Glutamatergic neuron (in vitro differentiated cells): ENCODE measurements at places on chromosomes 6 and 20. TPM values are rescaled to one million over a fixed set of nuclear protein-coding genes. Genes with fewer than 3 reads are reported as not detected.

The NAPB gene
- 74.1 TPM for total RNA-seq

DNA sequence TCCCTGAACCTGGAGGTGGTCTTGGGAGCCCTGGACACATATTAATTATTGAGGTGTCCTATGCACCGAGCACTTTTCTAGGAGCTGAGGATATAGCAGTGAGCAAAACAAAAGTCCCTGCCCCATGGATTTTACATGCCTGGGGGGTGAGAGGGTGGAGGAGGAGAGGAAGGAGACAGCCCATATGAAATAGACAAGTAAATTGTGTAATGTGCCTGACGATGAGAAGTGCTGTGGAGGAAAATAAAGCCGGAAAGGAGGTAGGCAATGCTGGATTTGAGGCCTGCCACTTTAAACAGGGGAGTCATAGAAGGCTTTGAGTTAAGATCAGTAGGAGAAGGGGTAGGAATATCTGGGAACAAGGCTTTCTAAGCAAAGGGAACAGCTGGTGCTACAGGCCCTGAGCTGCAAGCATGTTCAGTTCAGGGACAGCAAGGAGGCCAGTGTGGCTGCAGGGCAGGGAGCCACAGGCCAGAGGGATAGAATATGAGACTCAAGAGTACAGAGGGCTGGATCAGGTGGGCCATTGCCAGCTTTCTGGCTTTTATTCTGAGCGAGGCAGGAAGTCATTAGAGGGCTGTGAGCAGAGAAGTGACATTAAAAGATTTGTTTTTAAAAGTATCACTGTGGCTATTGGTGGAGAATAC is 19.1 kb upstream of the MYLIP start:
- DNase-seq: no peak

- DNase-seq: no peak
These were observed 44.9 kb downstream of the SNX9 start for GRCh38 chr6:157867981-157868380.

DNA sequence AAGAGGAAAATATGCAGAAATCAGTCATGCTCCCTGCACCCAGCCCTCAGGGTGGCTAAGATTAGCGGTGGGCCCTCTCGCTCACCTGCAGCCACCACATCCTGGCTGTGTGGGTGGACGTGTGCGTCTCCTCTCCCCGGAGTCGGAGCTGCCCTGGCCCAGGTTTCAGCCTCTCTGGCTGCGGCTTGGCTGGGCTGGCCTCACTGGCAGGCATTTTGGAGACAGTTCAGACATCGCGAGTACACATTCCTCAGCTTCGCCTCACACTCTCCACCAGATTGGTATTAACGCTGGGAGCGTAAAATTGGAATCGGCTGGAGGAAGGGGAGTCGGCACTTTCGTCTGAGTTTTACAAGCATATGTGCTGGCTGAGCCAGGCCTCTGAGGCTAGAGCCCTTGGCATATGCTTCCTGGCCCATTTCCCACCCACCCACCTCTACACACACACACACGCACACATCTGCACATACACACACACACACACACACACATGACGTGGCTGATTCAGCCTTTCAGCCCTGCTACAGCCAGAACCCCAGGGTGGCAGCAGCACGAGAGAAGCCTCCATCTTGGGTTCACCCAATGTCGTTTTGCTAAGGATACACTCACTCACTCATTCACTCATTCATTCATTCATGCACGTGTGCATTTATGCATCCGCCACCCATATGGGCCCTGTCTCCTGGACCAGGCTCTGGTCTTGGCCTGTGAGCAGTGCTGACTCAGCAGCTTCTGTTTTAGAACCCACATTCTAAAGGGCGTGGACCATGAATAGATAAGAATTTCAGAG is 42.9 kb downstream of the BCAS4 start:
- no peak for DNase-seq

DNA sequence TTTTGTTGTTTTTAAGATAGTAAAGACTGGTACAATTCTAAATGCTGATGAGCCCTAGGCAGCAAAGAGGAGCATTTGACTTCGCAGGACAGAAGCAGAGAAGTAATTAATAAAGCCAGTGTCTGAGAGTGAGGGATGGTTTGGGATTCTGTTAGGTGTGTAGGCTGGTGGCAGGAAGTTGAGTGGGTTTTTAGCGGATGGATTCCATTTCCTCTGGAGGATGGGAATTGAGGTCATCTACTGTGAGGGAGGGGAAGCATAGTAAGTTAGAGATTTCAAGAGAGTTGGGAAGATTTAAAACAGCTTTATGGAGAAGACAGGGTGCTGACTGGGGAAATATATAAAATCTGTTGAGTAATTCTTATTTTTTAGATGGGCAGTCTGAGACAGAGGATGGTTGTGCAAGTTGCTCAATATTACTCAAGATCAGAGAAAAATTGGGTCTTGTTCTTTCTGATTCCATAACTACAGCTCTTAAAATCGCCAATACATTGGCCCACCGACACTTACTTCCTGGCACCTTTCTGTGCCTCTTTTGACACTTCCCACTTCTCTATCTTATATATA is 48.8 kb downstream of the PRL start:
- no peak for DNase-seq

- DNase-seq: peak; percentile 64
These were observed 1.0 kb downstream of the AFDN start for GRCh38 chr6:167827583-167828324.

DNA sequence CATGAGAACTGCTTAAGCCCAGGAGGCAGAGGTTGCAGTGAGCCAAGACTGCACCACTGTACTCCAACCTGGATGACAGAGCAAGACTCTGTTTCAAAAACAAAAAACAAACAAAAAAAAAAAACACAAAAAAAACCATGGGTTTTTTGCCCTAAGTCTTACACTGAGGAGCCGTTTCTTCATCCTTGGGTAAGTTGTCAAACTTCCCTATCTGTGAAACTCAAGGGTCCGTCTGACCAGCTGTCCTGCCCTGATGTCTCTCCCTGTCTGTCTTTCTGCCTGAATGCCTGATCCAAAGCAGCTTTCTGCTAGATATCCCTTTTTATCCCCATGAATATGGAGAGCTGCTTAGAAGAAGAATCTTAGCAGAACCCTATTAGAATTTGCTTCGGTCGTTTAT is 41.3 kb upstream of the CLDN20 start:
- DNase-seq: no peak

- no peak for DNase-seq
These were observed 3.6 kb downstream of the PPP1R10 start for GRCh38 chr6:30613251-30614043.

- no peak for DNase-seq
These were observed 49.5 kb upstream of the PCSK2 start for GRCh38 chr20:17177341-17177740.

The SPATS1 gene
- total RNA-seq: not detected

- no peak for DNase-seq
These were observed 10.1 kb upstream of the BTBD3 start for GRCh38 chr20:11907621-11908020.

GRCh38 chr6:138404666-138405337 is 779 bp downstream of the HEBP2 start:
- peak; percentile 26 for DNase-seq

The TAGAP gene
- not detected for total RNA-seq

DNA sequence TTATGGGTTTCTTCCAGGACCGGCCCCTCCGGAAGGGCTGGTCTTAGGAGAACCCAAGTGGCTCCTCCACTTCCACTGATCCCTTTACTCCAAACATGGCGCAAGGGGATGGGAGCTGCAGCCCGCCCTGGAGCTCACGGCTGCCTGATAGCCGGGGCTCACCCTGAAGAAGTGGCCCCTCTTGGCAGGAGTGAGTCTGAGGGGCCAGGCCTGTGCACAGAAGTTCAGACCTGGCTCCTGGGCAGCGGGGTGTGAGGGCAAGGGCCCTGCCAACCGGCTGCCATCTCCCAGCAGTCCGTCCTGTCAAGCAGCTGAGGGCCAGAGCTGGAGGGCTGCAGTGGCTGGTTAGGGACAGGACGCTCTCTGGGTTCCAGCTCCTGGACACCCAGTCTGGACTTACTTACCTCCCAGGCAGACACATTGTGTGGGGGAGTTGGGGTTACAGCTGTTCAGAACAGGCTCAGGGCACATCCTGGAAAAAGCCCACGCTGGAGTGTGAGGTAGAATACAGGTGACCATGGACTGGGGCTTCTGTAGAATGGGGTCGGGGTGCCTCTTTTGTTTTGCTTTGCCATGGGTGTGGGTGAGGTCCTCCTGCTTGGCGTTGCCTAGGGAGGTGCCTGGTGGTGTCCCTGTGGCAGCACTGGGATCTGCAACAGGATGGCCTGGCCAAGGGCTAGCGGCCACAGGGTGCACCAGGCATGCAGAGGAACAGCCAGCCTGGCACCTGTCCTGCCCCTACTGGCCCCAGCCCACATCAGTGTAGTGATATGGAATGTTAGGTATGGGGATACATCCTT is 88.4 kb downstream of the ASXL1 start:
- no peak for DNase-seq

The E2F1 gene
- 66.0 TPM for total RNA-seq

GRCh38 chr6:56689663-56690062 is 47.0 kb upstream of the DST start:
- DNase-seq: no peak

GRCh38 chr6:136783495-136784270 is 8.6 kb downstream of the MAP3K5 start:
- no peak for DNase-seq

The AIF1 gene
- total RNA-seq: not detected

The WFDC5 gene
- total RNA-seq: not detected

DNA sequence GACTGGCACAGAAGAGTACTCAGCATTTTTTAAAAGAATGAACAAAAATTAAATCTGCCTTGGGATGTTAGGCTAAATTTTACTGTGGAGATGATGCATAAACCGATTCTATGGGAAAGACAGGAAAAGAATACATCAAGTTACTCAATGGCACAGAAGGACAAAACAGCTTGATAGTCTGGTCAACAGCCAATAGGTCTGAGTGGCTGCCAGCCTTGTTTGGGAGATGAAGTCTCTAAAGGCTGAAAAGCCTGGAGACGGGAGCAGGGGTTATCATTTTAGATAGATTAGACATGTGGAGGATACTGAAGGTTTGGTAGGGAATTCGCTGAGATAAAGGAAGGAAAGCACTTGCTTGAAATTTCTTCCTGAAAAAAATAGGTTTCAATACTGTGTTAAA is 56.3 kb upstream of the LAMA2 start:
- DNase-seq: no peak

The CRISP2 gene
- not detected for total RNA-seq

DNA sequence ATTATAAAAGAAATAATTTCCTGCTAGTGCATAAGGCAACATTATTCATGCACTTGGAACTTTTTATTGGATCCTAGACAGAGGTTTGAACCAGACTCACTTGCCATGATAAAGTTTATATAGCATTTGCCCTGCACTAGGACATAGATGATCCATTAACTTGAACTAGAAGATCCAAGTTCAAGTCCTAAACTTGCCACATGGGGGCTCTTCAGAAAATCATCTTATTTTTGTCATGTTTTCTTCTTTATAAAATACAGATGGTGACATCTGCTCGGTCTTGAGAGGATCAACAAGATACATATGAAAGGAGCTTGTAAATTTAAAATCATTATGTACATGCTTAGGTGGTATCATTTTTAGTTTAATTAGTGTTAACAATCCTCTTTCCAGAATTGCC is 94.5 kb downstream of the SIM1 start:
- no peak for DNase-seq

DNA sequence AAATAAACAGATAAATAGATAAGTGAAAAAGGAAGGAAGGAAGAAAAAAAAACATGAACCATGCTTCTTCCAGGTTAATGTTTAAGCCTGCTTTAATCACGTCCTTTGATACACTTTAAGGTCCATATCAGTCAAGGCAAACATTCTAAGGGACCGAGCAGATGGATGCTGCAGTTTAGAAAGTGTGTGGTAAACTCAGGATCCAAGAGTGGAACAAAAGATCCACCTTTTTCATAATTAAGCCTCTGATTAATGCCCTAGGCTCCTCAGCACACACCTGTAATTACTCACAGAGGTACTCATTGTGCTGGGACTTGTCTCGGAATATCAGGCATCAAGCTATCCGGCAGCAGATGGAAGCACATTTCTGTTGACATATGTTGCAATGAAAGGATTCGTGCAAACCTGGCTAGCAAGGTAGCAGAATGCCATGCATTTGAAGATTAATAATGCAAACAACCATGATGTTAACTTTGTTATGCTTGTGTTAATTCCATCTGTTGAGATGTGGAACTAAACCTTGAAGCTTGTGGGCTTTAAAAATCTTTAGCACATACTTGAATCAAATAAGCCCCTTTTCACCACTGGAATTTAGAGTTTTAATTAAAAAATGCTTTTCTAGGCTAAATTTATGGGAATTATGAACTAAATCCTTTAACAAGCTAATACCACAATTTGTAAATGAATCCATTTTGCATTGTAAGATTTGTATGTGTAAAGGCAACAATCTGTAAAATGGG is 163.7 kb downstream of the RALGAPA2 start:
- DNase-seq: no peak

The RIPOR3 gene
- total RNA-seq: not detected

DNA sequence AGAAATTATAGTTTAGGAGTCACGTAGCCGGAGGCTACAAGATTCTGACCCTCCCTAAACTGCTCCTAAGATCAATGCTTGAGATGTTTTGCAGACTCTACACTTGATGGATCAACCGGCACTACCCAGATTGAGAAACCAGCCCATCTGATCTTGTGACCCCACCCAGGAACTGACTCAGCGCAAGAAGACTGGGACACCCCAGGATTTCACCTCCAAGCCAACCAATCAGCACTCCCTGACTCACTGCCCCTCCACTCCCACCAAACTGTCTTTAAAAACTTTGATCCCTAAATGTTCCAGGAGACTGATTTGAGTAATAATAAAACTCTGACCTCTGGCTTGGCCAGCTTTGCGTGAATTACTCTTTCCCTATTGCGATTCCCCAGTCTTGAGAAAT is 99.8 kb downstream of the OPRM1 start:
- no peak for DNase-seq

The WFDC2 gene
- total RNA-seq: 4.8 TPM

- no peak for DNase-seq
These were observed 7.7 kb downstream of the TREML2 start for GRCh38 chr6:41193171-41193734.

- DNase-seq: no peak
These were observed 30.3 kb upstream of the MDGA1 start for GRCh38 chr6:37727996-37728395.

DNA sequence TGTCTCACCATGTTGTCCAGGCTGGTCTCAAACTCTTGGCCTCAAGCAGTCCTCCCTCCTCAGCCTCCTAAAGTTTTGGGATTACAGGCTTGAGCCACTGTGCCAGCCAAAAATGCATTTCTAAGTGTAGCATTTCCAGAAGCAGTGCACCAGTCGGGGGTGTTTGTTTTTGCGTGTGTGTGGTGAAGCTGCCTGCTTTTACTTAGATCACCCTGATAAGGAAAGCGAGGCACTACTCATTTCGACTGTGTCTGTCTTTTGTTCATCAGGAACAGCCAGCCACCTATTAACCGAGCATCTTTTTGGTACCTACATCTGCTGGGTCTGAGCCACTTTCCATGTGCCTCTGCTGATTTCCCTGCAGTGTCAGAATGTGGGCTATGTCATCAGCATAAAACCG is 18.7 kb downstream of the SIRT5 start:
- no peak for DNase-seq

DNA sequence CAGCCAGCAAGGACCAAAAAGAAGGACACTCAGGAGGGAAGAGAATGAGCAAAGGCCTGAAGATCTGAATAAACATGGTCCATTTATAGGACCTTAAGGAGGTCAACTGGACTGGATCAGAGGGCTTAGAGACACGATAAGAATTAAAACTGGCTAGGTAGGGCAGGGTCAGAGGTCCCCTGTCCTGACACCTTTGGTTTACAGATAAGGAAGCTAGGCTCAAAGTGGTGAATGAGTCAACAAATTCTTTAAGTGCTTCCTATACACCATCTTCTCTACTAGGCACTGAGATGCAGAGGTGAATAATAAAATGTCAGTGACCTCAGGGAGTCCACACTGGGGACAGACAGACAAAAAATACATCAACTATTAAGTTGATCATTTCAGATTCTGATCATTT is 70.3 kb downstream of the HIVEP2 start:
- no peak for DNase-seq
